B cell (primary cell): ENCODE measurements at places on chromosomes 5 and 9. TPM values are rescaled to one million over a fixed set of nuclear protein-coding genes. Genes with fewer than 3 reads are reported as not detected.

Gene PCDHB14
- polyA plus RNA-seq: not detected in 2 replicates

DNA sequence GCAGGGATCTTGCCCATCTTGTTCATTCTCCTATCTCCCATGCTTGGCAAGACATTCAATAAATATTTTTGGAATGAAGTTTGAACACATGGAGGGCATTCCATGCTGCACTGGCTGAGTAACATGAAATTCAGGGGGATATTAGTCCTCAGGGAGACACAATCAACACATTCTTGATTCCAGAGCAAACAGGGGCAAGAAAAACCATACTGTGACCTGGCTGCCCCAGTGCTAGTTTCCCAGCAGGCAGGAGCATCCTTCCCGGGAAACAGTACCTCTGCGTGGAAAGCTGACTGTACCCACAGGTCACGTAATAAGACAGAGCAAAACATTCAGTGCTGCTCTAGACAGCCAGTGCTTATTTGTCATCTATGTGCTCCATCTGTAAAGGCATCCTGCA, 66.3 kb upstream of the SPOCK1 start:
- H3K4me3 ChIP-seq: no peak overlapping the region
- no peaks in the 10 kb centered on the region for H3K4me1 ChIP-seq
- H3K27ac ChIP-seq: no peak overlapping the region
- DNase-seq: no peak
- H3K27me3 ChIP-seq: no peaks in the 10 kb centered on the region

Gene HMMR
- 0.30 and 0.34 TPM in 2 replicates for polyA plus RNA-seq

DNA sequence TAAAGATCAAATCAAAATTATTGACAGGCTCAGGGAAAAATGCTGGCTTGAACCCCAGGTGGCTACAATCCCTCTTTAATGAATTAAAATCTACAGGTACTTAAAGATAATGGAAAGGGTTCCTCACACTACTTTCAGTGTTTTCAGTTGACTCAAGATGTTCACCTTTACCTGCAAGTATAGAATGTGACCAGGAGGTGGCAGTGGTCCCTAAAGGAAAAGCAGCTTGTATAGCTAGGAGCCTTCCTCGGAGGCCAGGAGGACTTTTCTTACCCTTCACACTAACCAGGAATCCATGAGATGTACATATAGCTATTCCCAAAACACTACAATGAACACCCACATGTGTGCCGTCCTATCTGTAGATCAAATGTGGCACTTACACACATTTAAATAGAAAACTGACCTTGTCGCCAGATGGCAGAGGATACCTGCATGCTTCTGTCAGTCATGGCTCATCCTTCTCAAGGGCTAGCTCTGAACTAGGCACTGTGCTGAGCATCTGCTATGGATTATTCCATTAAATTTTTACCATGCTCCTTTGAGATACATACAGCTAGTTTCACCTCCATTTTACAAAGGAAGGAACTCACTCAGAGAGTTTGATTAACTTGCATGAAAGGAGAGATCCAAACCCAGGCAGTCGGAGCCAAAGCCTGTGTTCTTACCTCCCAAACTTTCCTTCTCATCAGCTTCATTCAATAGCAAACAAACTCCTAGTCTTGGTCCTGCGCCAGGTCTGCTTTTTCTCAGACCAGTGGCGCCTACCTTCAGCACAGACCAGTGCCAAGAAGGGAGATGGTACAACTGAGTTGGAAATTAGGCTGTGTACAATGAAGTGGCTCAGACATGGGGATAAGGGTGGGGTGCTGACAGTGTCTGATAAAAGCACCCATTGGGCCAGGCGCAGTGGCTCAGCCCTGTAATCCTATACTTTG, 24.5 kb downstream of the C9orf152 start:
- no peak overlapping the region for H3K4me3 ChIP-seq
- no peak overlapping the region for H3K27ac ChIP-seq
- no peaks in the 10 kb centered on the region for H3K27me3 ChIP-seq
- no peaks in the 10 kb centered on the region for H3K4me1 ChIP-seq

GRCh38 chr5:100697970-100698369, 162.8 kb downstream of the FAM174A start:
- no peak overlapping the region for H3K27ac ChIP-seq
- H3K36me3 ChIP-seq: no peaks in the 10 kb centered on the region
- DNase-seq: no peak

Gene CNOT6
- polyA plus RNA-seq: 4.3 and 9.2 TPM in 2 replicates
